ENCODE measurements at places on chromosomes 6 and 20. TPM values are rescaled to one million over a fixed set of nuclear protein-coding genes. Genes with fewer than 3 reads are reported as not detected.

MYLK4 gene
- total RNA-seq, result 1.9 TPM

SLC22A2 gene
- total RNA-seq, result not detected

CST2 gene
- total RNA-seq, result not detected

- no peak for DNase-seq
These were observed 5.5 kb downstream of the OGFRL1 start for GRCh38 chr6:71294121-71294523.

IER3 gene
- 22.4 TPM for total RNA-seq

- DNase-seq, result no peak
These were observed 354.4 kb downstream of the ZFAND3 start for GRCh38 chr6:38173909-38174308.

VSTM2L gene
- total RNA-seq, result 164 TPM

DNA sequence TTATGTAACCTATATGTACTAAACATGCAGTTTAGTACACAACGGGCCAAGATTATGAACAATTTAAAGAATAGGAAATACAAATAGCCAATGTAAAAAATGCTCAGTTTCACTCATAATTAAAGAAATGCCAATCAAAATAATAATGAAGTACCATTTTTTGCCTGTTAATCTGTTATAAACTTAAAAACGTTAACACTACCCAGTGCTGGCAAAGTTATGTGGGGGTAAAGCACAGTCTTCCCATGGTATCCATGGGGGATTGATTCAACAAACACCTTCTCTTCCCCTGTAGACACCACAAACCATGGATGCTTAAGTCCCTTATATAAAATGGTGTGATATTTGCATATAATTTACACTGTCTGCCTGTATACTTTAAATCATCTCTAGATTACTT is 205.3 kb upstream of the SIM1 start:
- no peak for DNase-seq

DNA sequence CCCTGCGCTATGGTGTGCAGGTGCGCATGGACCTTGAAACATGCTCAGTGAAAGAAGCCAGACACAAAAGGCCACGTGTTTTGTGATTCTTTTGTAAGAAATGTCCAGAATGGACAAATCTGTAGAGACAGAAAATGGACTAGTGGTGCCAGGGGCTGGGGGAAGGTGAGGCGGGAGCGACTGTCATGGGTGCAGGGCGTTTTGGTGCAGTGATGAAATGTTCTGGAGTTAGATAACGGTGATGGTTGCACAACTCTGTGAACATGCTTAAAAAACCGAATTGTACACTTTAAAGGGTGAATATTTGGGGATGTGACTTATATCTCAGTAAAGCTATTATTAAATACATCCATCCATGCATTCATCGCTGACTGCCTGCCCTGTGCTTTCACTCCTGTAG is 31.7 kb upstream of the NTSR1 start:
- DNase-seq, result no peak

- DNase-seq, result no peak
These were observed 31.1 kb downstream of the NFYA start for GRCh38 chr6:41103847-41104246.

BPIFA1 gene
- not detected for total RNA-seq

PLAGL1 gene
- total RNA-seq, result 16.3 TPM

DNA sequence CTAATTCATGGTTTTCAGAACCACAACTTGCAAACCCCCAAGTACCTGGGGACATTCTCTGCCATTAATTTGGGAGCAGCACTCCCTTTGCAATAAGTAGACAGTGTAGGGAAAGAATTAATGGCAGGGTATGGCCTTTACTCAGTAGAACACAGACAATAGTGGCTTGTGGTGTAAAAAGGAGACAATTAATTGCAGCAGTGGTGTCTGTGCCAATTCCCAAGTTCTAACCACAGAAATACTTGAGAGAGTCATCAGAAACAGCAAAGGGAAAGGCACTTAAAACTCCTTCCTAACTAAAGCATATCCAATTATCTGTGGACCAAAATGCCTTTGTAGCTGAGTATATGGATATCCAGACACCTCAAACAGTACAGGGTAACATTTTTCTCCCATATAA is 257.6 kb upstream of the POU3F2 start:
- no peak for DNase-seq

PDYN gene
- not detected for total RNA-seq

DNA sequence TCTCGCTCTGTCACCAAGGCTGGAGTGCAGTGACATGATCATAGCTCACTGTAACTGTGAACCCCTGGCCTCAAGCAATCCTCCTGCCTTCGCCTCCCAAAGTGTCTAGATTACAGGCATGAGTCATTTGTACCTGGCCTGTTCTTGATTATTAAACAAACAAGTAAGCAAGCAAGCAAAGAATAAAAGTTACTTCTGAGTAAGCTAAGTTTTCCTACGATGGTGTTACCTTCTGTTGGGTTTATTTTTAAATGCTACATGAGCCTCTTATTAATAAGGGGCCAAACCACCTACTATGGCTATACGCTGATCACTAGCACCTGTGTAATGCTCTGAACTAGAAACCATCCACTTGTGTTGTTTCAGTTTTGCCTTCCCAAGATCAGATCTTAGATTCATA is 50.8 kb downstream of the IL22RA2 start:
- DNase-seq, result no peak

GRCh38 chr6:132456700-132457143 is 55.4 kb upstream of the MOXD1 start:
- peak; percentile 76 for DNase-seq

- DNase-seq, result no peak
These were observed 7.7 kb upstream of the RALGAPA2 start for GRCh38 chr20:20720158-20720557.

DNA sequence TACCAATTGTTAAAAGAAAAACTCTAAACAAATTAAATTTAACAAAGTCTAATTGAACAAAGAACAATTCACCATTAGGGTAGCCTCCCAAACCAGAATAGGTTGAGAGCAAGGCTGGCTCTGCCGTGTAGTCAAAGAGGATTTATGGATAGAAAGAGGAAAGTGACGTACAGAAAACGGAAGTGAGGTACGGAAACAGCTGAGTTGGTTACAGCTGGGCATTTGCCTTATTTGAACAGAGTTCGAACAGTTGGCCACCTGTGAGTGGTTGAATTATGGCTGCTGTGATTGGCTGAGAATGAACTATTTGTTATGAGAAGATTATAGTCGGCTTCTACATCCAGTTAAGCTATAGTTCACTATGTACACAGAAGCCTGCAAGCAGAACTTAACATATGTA is 18.5 kb upstream of the ISM1 start:
- no peak for DNase-seq

SEL1L2 gene
- total RNA-seq, result not detected

FNDC1 gene
- 1.3 TPM for total RNA-seq

GPX5 gene
- total RNA-seq, result not detected

GRCh38 chr6:147972448-147972847 is 370.2 kb upstream of the SASH1 start:
- no peak for DNase-seq

DNA sequence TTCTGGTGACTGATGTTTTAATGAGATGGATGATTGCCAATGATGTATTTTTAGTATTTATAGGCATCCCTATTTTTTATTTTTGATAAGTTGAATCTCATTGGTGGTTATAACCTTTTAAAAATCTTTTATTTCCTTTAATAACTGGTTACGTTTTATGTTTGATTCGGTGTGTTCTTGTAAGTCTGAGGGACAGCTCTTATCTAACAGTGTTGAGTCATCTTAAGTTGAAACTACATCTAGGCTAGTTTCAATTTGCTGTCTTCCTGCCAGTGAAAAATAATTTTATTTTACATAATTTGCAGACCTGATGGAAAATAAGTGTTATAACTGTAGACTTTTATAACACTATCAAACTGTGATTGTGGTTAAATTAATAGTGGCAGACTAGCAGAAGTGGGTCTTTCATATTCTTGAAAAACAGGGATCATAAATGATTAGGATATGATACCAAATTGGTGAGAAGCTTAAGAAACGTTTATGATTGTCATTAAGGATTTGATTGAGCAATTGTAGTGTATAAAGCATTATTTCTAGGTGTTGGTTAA is 4.6 kb downstream of the AFDN start:
- no peak for DNase-seq

DNA sequence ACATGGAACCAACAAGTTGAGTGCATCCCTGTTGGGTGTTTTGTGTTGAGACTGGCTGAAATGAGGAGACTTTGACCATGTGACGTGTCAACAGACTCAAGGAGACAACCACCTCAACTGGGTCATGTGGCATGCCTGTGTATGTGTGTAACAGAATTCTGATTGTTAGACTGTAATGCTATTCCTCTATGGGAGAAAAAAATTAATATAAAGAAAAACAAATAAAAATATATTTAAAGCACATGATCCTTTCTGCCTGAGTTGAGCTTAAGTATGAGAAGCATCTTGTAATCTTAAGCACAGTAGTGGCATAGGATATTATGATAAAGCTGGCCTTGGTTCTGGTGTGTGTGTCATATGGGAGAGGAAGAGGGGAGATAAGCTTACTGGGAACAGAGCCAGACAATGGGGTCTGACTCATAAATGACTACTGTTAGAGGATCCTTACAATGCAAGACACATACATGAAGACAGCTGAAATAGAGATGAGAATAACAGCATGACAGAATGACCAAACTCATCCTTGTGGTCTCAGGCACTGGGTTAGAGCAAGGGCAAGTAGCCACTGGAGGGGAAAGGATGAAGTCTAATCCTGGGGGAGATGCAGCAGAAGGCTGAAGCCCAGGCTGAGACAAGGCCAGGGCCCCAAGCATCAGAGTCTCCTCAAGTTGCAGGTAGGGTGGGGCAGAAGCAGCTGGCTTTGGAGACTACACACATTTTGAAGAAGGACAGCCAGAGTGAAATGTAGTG is 9.2 kb downstream of the TP53INP2 start:
- no peak for DNase-seq

GRCh38 chr6:70221715-70222438 is 81.0 kb downstream of the COL9A1 start:
- DNase-seq, result no peak

DNA sequence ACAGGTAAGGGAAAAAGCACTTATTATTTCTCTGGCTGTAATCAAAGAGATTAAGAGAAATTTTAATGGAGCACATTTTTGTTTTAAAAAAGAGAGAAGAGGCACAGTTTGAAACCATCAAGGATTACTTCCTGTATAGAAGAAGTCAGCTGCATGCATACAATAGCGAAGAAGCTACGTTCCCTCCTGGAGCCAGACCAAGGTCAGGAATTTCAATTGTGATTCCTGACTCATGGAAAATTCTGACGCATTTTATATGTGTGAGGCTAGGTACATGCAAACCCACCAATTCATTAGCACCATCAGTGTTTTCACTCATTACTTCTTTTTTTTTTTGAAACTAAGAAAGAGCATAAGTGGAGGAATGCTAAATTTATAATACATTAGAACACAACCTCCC is 232.7 kb upstream of the SGK1 start:
- no peak for DNase-seq

DNA sequence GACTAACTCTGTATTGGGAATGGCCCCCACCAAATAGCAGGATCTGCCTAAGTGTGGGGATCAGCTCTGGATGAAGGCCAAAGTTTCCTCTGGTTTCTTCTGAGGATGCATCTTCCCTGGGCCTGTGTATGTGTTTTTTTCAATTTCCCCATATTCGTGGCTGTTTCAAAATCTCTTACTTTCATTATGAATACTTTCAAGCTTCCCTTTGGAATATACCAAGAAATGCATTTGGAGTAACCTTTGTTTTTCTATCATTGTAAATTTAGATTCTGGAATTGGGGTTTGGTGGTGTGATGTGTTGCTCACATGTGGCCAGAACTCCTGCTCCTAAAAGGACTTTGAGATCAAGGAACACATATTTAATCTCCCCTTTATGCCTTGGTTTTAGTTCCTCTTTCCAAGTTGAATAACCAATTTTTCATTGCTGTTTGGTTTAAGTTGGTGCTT is 8.4 kb downstream of the ENTPD6 start:
- no peak for DNase-seq

DNA sequence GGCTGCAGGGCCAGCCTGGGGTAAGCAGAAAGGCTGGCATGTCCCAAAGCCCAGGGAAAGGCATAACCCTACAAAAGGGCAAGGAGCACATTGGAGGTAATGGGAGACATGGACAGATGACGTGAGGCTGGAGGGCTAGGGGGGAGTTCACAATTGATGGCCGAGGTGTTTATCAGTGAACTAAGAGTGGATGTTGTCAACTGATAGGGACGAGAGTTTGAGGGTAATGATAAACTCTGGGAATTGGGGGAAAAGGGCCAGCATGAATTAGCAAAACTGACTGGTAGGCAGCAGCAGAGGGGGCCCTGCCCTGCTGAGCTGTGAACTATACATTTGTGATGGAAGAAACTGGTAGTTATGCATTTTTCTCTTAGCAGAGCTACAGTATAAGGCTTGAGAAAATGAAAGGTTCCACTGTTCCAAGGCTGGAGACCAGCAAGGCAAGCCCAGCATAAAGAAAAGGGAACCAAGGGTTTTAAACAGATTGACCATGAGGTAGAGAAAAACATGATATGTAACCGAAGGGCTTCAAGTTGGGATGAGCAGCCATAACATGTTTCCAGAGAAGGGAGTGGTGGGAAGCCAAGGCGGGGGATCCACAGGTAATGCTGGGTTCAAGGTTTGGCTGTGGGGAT is 98.1 kb upstream of the MLN start:
- no peak for DNase-seq

GRCh38 chr6:155340464-155341129 is 26.3 kb upstream of the TFB1M start:
- DNase-seq, result no peak

DNA sequence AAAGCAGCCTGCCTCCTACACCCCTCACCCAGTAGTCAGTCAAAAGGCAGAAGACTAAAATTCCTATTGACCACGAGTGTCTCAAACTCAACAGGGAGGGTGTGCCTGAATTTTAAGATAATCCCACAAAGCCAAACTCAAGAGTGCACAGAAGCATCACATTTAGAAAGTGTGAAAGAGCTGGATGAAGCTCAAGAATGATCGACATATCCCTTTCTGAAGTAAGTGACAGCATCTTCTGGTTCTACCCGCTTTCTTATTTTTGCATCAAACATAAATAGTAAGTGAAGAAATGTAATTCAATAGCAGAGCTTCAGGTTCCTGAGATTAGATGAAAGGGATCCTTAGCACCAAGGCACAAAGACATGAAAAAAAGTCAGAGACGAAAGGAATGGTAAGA is 64.5 kb upstream of the BACH2 start:
- DNase-seq, result no peak

DNA sequence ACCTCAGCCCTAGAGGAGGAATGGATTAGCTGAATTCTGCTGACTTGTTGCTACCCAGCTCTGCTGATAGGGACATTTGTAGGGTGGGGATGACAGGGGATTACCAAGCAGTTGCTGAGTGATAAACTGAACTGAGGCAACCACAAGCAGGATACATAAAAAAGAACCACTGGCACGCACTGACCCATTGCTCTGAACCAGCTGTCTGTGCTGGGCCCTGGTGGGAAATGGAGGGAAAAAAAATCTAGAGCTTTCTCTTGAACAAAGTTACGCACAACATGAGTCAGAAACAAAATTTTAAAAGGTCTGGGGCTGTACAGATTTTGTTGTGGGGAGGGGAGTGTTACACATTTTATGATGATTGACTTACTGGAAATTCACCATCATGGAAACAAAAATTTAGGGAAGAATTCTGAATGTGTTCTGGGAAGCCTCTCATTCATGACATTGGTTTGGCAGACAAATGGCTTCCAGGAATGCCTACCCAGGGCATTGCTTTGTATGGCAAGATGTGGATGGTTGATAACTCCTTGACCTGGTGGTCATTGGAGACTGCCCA is 37.7 kb downstream of the FOXO3 start:
- no peak for DNase-seq

- DNase-seq, result no peak
These were observed 130.1 kb downstream of the BCAS1 start for GRCh38 chr20:53940360-53940702.

All from right cardiac atrium (tissue), 5 donors.